ENCODE measurements at places on chromosomes 13 and 19.
A peak's percentile ranks its signal among the peaks of the same experiment; 100 is the strongest.

DNA sequence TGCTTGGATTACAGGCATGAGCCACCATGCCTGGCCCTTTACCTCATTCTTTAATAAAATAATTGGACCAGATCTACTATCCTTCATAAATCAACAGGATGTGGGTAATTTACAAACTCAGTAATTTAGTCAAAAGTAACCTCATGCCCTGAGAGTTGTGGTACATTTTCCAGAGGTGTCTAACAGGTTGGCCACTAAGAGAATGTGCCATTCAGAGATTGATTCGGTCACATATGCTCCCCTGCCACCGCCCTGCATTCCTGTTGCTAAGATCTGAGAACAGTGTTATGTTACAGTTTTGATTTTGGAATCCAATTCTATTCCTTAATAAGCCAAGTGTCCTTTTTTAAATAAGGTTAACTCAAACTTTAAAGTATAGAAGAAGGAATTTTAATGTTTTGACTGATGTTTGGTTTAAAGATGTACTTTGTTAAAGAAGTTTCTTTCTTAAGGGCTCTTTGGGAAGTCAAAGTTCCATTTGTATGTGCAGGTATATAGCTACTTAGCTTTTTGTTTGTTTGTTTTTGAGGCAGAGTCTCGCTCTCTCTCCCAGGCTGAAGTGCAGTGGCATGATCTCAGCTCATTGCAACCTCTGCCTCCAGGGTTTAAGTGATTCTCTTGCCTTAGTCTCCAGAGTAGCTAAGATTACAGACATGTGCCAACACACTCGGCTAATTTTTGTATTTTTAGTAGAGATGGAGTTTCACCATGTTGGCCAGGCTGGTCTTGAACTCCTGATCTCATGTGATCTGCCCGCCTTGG is 29.2 kb downstream of the PHF11 start:
- DNase-seq: no peak

GRCh38 chr13:46596466-46596865 is 43.5 kb downstream of the LRCH1 start:
- no peak for DNase-seq

GRCh38 chr13:112838038-112838841 is 130.8 kb upstream of the MCF2L start:
- DNase-seq: no peak

DNA sequence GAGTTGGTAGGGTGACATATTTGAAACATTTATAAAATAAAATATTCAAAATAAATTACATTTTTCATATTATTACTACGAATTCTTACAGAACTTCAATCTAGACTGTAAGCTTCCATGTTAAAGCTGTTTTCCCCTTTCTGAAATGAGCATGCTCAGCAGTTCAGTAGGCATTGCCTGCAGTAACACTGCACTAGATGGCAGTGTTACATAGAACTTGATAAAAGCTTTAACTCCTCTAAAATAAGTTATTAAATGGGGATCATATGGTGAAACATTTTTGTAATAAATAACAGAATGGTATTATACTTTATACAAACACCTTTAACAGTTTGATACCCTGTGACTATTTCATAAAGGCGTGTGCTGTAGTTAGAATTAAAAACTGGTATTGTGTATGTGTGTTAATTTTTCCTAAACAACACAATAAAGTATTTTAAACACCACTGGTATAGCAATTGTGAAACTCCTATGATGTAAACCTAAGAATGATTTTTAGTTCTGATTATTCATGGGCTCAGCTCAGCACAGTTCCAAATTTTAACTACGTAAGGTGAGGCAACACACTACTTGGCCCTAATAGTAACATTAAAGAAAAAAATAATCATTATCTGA is 11.6 kb upstream of the GPR18 start:
- DNase-seq: no peak

GRCh38 chr19:55320844-55321419 is 4.2 kb downstream of the TMEM150B start:
- no peak for DNase-seq

DNA sequence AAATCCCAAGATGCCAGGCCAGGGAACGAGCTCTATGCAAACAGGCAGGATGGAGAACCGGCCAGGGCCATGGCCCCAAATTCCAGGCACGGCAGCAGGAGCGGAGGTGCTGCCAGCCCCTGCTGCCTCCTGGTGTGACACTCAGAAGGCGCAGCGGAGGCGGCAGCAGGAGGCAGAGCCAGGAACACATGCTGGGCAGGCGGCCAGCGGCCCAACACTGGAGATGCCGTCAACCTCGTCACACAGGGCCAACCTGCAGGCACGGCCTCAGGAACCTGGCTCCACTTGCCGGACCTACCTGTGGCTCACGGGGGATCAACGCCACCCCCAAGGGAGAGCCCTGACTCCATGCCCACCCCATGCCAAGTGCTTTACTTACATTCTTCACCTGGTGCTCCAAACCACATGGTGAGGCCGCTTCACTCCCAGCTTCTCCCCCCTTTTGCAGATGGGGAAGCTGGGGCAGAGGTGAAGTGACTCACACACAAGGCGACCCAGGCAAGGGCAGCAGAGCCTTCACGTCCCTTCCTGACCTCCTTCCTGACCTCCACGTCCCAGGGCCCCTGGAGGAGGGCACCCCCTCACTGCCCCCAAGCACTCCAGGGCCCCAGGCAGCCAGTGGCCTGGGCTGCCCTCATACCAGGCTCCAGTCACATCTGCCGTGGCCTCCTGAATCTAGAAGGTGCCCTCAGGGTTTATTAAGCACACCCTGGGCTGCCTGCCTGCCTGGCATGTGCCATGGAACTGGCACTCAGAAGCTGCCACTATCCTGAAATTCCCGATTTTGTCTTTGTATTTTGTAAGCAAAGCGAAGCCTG is 43.5 kb downstream of the GGACT start:
- DNase-seq: no peak

- no peak for DNase-seq
Observed at GRCh38 chr19:577439-578392, 5.3 kb downstream of the BSG start.

GRCh38 chr19:51002542-51003311 is 1.3 kb upstream of the KLK8 start:
- DNase-seq: no peak

DNA sequence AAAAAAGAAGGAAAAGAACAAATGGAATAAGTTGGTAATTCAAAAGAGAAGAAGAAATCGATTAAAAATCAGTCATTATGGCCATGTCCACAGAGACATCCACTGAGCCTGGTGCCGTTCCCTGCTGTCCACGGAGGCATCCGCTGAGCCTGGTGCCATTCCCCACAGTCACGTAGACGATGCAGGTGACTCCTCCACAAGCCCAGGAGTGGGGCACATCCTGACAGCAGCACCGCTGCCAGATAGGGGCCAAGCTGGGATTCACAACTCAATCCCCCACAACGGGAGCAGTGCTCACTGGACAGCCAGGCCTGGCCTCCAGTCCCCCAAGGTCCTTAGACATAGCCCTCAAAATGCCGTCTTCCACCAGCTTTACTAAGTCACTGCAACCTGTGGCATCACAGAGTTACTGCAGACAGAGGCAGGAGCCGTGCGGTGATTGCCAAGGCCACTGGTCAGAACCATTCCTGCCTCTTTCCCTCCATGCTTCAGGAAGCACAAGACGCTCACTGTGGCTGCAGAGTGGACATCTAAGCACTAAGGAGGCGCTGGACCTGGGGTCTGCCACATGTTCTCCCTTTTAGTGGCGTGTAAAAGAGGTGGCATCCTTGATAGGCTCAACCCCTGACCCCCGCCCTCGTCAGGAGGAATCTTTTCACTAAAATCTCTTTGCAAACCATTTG is 131.5 kb upstream of the SPACA7 start:
- DNase-seq: no peak

- DNase-seq: peak; percentile 56
Observed at GRCh38 chr19:11355160-11356073, at the start of gene PLPPR2. PLPPR2 (plus strand) TSS chr19:11355432; CDS start chr19:11357674, 2,242 bp downstream.

DNA sequence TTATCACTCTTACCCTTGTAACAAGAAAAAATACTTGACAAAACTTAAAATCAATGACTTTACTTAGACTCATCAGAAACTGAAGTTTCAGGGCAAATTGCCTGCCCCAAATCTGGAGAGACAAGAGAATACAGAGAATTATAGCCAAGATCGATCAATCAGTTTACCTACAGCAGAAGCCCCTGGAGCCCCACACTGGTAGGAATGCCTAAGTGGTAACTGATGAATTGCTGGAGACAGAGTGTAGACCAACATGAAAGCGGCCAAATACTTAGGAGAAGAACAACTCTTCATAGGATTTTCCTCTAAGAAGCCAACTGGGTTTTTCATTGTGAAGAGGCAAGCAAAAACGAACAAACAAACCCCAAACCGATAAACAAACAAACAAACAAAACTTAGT is 1430.0 kb downstream of the EFNB2 start:
- no peak for DNase-seq

GRCh38 chr13:21579754-21580316 is 24.1 kb downstream of the MICU2 start:
- DNase-seq: no peak

GRCh38 chr13:102317593-102317992 is 84.3 kb downstream of the FGF14 start:
- no peak for DNase-seq

GRCh38 chr13:49759503-49759902 is 33.0 kb downstream of the KPNA3 start:
- no peak for DNase-seq

DNA sequence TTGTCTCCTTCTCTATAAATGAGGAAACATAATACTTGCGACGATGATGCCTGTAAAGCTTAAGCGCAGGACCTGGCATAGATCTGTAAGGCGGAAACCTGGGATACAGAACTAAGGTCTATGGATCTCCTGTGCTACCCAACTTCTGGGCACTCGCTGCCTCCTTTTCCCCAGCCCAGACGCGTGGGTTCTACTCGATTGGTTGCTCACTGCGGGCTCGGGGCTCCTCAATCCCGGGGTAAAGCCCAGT is 615 bp upstream of the PSMC4 start:
- DNase-seq: no peak

- DNase-seq: no peak
Observed at GRCh38 chr19:40687525-40688016, 2.9 kb downstream of the NUMBL start.

GRCh38 chr13:43077906-43078305 is 54.5 kb downstream of the DNAJC15 start:
- no peak for DNase-seq

DNA sequence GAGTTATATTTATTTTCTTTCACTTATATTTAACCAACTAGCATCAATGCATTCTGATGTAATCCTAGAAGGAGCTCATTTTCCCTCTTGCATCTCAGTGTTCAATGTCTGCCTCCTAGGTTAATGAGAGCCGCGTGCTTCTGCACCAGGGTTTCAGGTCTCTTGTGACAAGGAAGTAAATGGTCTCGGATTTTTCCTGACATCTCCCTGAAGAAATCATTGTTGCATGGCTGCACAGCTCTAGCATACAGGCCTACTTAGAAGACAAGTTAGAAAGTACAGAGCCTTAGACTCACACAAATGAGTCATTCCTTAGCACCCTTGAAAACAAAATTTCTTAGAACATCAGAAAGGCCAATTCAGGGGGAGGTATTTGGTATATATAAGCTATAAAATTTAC is 57.2 kb upstream of the KLF12 start:
- DNase-seq: no peak

DNA sequence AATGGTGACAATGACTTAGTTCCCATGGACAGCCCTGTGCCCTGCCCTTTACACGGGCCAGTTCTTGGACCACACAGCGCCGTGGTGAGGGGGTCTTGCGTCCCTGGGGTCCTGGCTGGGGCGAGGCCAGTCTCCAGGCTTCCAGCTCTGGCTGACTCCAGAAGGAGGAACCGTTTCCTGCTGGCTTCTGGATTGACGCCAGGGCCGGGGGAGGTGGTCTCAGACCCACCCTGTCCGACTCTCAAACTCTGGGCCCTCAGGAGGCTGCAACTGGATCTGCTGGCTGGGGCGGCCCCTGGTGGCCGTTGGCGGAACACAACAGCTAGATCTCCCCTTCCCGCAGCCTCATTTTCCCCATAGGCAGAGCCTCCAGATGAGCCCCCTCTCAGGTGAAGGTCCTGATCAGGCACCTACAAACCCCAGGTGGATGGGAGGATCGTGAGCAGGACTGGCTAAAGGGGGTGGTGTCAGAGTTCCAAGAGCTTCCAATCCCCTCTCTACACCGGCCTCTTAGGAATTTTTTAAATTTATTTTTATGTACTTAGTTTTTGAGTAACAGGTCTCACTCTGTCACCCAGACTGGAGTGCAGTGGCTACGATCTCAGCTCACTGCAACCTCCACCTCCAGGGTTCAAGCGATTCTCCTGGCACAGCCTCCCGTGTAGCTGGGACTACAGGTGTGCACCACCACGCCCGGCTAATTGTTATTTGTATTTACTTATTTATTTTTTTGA is 8.0 kb downstream of the CCDC194 start:
- DNase-seq: no peak

DNA sequence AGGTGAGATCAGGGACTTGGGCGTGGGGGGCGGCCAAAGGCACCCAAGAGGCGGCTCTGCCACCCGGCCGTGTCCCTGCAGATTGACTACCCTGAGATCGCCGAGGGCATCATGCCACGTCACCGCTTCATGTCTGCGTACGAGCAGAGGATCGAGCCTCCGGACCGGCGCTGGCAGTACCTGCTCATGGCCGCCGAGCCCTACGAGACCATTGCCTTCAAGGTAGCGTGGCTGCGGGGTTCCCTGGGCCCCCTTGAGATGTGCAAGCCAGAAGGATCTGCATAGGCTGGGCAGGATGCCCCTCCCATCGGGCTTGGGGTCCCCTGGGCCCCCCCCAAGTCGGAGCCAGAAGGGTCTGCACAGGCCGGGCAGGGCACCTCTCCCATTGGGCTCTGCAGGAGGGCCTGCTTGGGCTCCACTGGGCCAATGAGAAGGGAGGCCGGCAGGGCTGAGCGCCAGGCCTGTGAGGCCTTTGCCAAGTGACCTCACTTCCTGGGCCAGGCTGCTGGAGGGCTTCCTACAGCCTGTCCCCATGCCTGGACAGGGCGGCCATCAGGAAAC is 2.2 kb upstream of the AMH start:
- DNase-seq: no peak

DNA sequence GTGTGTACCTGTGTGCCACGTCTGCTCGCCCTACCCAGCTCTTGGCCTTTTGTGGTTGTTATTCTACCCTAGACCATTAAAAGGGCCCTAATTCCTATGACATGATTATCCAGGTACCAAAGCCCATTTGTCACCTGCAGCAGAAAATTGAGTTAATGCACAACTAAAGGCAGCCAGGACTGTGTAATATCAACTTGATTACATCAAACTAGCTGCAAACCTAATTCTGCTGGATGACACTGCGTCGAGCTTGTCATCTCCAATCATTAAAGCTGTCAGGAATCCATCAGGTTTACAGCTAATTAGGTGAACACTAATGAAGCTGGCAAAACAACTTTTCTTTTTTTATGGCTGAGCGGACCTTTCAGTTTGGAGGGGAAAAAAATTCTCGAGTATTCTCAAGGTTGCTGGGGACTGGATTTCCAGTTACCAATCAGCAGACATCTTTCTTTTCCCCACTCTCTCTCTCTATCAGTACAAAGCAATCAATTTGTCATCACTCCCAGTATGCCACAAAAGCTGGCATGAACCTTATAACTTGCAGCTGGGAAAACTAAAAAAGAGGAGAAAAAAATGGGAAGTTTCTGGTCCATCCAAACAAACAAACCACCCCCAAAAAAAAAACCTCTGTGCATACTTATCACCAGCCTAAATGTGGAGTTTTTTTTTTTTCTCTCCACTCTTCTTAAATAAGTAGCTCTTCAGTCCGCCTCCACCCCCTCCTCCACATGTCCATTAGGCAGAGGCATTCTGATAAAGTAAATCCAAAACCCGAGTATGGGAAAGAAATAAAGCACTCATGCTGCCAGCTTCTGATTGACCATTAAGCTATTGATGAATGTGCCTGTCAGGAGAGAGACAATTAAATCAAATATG is 2.8 kb downstream of the TSHZ3 start:
- DNase-seq: no peak

- DNase-seq: no peak
Observed at GRCh38 chr13:74647991-74648390, 513.8 kb upstream of the KLF12 start.
